ENCODE measurements at places on chromosomes 3 and 15.

DNA sequence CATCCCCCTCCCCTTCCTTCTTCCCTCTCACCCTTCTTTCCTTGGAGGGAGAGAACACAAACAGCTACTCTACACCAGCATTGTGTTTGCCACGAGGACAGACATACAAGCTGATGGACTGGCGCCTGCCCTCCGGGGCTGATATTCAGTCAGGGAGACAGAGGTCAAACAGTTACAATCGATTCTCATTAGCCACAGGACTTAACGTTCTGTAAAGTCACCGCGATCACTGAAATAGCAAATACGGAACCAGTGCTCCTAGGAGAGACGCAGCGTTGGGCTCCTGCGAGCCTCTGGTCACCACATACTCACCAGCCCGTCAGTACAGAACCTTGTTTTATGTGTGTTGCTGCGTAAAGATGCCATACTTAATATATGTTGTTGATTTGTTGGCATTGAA, 108.8 kb downstream of the LRRK1 start:
- no peak for DNase-seq
- H3K4me1 ChIP-seq = no peaks in the 10 kb centered on the region
- H3K36me3 ChIP-seq = no peaks in the 10 kb centered on the region
- no peak overlapping the region for H3K4me3 ChIP-seq

DNA sequence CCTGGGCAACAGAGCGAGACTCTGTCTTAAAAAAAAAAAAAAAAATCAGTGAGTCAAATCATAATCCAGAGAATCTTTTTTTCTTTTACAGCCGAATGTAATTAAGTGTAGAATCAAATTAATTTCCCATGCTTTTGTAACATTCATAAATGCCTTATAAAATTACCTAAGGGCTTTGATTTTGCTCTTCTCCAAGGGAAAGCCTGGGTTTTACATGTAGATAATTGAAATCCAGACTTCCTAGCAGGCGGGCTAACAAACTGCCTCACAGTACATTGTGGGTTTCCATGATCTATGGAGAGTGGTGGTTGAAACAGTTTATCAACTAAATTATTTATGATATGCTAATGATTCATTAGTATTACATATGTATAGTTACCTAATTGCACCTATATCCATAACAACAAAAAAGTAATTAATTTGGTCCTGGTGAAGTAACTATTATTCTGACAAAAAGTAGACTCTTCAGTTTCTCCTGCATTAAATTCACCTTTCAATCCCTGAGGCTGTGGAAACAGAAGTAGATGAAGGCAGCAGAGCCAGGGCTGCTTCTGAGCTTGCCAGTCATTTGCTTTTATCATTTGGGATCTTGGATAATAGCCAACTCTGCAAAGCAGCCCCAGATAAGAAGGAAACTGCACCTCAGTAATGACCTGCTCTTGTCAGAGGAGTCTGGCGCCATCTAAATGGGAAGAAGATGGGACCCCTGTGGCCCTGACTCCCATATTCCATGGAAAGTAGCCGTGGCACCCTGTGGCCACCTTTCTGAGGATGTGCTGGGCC, 9.5 kb downstream of the CCR9 start:
- no peaks in the 10 kb centered on the region for H3K36me3 ChIP-seq
- no peak overlapping the region for H3K4me3 ChIP-seq
- no peak overlapping the region for H3K27ac ChIP-seq
- no peak for DNase-seq
- peaks cover 17% of the 10 kb centered on the region for H3K4me1 ChIP-seq

DNA sequence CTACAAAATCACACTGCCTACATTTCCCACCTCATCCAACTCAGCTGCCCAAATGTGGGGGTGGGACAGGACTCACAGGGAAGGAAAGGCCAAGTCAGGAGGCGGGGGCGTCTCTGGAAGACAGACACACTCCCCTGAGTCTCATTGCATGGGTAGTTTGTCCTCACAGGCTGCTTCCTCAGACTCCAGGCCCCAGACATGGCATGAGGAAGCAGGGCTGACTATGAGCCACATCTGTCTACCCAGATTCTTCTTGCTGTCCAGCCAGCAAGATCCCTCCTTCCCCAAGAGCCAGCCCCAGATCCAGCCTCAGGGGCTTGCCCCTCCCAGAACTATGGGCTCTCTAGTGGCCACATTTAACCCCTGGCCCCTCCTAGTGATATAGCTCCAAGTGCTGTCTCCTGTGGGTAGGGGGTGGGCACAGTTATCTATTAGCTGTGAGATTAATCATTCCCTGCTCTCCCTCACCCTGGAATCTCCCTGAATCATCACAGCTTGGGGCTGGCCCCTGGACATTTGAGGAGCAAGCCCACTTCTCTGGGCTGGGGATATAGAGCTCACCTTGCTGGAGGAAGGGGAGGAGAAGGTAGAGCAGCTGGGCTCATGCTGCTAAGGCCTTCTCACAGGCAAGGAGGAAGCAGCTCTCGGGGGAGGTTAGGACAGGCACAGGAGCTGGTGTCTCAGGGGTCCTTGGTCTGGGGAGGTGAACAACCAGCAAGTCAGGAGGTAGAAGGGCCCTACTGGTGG, 2.1 kb upstream of the CCDC33 start:
- H3K27ac ChIP-seq = no peak overlapping the region
- H3K36me3 ChIP-seq = no peaks in the 10 kb centered on the region
- no peaks in the 10 kb centered on the region for H3K4me1 ChIP-seq
- no peak overlapping the region for H3K4me3 ChIP-seq
- DNase-seq = no peak

GRCh38 chr3:3264796-3265195, 85.3 kb upstream of the CRBN start:
- H3K27me3 ChIP-seq = no peaks in the 10 kb centered on the region
- H3K4me1 ChIP-seq = no peaks in the 10 kb centered on the region
- no peak overlapping the region for H3K4me3 ChIP-seq

DNA sequence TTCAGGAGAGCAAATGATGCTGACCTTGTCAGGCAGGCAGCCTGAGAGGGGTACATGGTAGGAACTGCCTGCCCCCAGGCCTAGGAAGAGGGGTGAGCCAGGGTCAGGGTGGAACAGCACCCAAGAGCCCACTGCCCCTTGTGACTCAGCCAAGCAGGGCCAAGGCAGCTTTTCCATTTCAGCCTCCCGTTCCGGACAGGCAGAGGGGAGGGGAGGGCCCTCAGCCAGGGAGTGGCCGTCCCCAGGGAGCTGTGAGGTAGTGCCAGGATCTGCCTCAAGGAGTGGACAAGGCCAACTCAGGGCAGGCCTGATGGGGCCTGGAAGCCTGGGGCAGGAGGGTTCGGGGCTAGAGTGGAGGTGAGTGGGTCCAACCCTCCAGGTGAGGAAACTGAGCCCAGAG, 5.1 kb upstream of the ANKRD63 start:
- H3K4me3 ChIP-seq = no peak overlapping the region
- peaks cover 8% of the 10 kb centered on the region for H3K4me1 ChIP-seq
- no peaks in the 10 kb centered on the region for H3K27me3 ChIP-seq
- DNase-seq = no peak
- H3K36me3 ChIP-seq = peaks cover 52% of the 10 kb centered on the region

DNA sequence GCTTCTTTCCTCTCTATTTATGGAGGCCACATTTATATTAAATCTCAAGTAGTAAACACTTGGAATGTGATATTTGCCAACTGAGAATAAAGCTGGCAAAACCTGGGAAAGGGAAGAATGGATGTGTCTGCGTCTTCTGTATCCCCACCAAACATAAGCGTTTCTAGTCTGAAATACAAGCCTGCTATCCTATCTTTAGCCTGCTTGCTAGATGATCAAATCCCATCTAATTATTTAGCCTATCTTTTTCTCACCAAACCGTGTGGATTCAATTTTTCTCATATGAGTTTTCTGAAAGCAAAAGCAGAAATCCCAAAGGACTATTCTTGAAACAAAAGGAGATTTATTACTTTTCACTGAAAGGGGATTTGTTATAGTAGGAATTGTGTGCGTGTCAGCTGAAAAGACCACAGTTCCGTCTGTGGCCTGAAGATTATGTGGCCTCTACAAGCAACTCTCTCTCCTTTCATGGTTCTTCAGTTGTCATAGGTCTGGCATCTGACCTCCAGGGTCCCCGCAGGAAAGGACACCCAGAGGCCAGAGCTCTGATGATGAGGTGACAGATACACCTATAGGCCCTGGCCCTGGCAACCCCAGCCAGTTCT, 266.0 kb upstream of the MCTP2 start:
- no peak overlapping the region for H3K4me3 ChIP-seq
- H3K27me3 ChIP-seq = peaks cover 5% of the 10 kb centered on the region
- H3K36me3 ChIP-seq = no peaks in the 10 kb centered on the region

GRCh38 chr15:70199540-70200410, 102.1 kb upstream of the TLE3 start:
- H3K4me1 ChIP-seq = peaks cover 13% of the 10 kb centered on the region
- H3K36me3 ChIP-seq = no peaks in the 10 kb centered on the region
- no peak overlapping the region for H3K4me3 ChIP-seq

- no peaks in the 10 kb centered on the region for H3K27me3 ChIP-seq
- H3K4me3 ChIP-seq = no peak overlapping the region
- no peak overlapping the region for H3K27ac ChIP-seq
- no peak for DNase-seq
- no peaks in the 10 kb centered on the region for H3K4me1 ChIP-seq
- H3K36me3 ChIP-seq = no peaks in the 10 kb centered on the region
These were observed 716.9 kb downstream of the ZBBX start for GRCh38 chr3:166663194-166663593.

- no peak for DNase-seq
- H3K4me1 ChIP-seq = no peaks in the 10 kb centered on the region
- no peak overlapping the region for H3K4me3 ChIP-seq
These were observed 740.4 kb downstream of the TUSC7 start for GRCh38 chr3:117450026-117450425.

DNA sequence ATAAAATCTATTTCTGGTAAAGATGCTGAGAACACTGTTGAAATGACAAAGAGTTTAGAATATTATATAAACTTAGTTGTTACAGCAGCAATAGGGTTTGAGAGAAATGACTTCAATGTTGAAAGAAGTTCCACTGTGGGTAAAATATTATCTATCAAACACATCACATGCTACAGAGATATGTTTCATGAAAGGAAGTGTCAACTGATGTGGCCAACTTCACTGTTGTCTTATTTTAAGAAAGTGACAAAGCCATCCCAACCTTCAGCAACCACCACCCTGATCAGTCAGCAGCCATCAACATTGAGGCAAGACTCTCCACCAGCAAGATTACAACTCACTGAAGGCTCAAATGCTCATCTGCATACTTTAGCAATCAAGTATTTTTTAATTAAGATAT, 20.2 kb downstream of the TMEM39A start:
- DNase-seq = no peak
- peaks cover 47% of the 10 kb centered on the region for H3K36me3 ChIP-seq
- no peak overlapping the region for H3K4me3 ChIP-seq
- no peaks in the 10 kb centered on the region for H3K27me3 ChIP-seq
- no peak overlapping the region for H3K27ac ChIP-seq

DNA sequence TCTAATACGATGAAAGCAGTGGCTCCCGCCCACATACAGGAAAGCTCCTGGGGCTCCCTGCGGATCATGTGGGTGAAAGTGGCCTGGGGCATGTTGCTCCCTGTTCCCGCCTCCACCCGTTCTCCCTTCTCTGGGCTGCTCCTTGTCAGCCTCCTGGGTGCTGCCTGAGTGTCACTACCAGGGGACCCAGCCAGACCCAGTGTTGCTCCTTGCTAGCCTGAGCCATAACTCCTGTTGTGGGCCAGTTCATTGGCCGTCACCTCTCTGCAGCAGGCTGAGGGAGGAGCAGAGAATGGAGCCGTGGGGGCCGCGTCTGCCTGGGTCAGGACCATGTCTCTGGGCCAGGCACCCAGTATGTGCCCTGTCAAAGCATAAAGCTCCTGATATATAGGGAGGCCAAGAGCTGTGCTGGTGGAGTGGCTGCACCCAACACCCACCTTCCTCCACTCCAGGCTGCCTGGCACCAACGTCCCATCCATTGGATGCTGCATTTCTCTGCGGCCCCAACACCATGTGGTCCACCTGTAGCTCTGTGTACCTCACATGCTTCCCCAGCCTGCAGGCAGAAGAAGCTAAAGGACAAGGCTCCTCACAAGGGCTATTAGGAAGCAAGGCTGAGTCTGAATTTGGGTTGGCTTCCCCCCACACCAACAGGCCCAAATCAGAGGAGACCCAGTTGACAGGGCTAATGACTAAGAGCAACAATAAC, 40.5 kb downstream of the KLF13 start:
- H3K4me3 ChIP-seq = peak overlapping the region; percentile 10
- H3K27ac ChIP-seq = peak overlapping the region; percentile 72
- peaks cover 14% of the 10 kb centered on the region for H3K36me3 ChIP-seq
- no peaks in the 10 kb centered on the region for H3K27me3 ChIP-seq

- peaks cover 51% of the 10 kb centered on the region for H3K36me3 ChIP-seq
- H3K4me3 ChIP-seq = no peak overlapping the region
- H3K4me1 ChIP-seq = no peaks in the 10 kb centered on the region
- no peak for DNase-seq
- no peaks in the 10 kb centered on the region for H3K27me3 ChIP-seq
These were observed 28.8 kb downstream of the ATG7 start for GRCh38 chr3:11300970-11301369.

- peaks cover 9% of the 10 kb centered on the region for H3K4me1 ChIP-seq
- no peaks in the 10 kb centered on the region for H3K27me3 ChIP-seq
- DNase-seq = no peak
- no peaks in the 10 kb centered on the region for H3K36me3 ChIP-seq
- no peak overlapping the region for H3K27ac ChIP-seq
These were observed 24.1 kb upstream of the ARHGEF3 start for GRCh38 chr3:56825567-56826438.

- no peak for DNase-seq
- peaks cover 19% of the 10 kb centered on the region for H3K4me1 ChIP-seq
- H3K27me3 ChIP-seq = no peaks in the 10 kb centered on the region
- H3K27ac ChIP-seq = no peak overlapping the region
- H3K4me3 ChIP-seq = no peak overlapping the region
These were observed 45.0 kb upstream of the AKAP13 start for GRCh38 chr15:85335193-85335942.

- H3K4me3 ChIP-seq = no peak overlapping the region
- H3K27me3 ChIP-seq = no peaks in the 10 kb centered on the region
- no peak overlapping the region for H3K27ac ChIP-seq
- no peak for DNase-seq
- H3K36me3 ChIP-seq = no peaks in the 10 kb centered on the region
These were observed 52.7 kb upstream of the OXTR start for GRCh38 chr3:8822141-8822540.

- no peak overlapping the region for H3K4me3 ChIP-seq
- H3K36me3 ChIP-seq = no peaks in the 10 kb centered on the region
- no peaks in the 10 kb centered on the region for H3K27me3 ChIP-seq
- H3K27ac ChIP-seq = no peak overlapping the region
These were observed 12.2 kb downstream of the ATP2B2 start for GRCh38 chr3:10493202-10493589.

GRCh38 chr3:132637590-132637989, 22.0 kb downstream of the ACAD11 start:
- no peaks in the 10 kb centered on the region for H3K4me1 ChIP-seq
- no peak for DNase-seq
- H3K27me3 ChIP-seq = no peaks in the 10 kb centered on the region
- H3K27ac ChIP-seq = no peak overlapping the region

- no peak overlapping the region for H3K27ac ChIP-seq
- no peaks in the 10 kb centered on the region for H3K27me3 ChIP-seq
- no peak for DNase-seq
- H3K36me3 ChIP-seq = no peaks in the 10 kb centered on the region
- peaks cover 22% of the 10 kb centered on the region for H3K4me1 ChIP-seq
- H3K4me3 ChIP-seq = no peak overlapping the region
These were observed 3.7 kb downstream of the TRIM59 start for GRCh38 chr3:160445854-160446253.

GRCh38 chr15:71055461-71055860, 59.8 kb upstream of the THSD4 start:
- no peak overlapping the region for H3K27ac ChIP-seq
- no peak for DNase-seq
- no peaks in the 10 kb centered on the region for H3K36me3 ChIP-seq
- no peaks in the 10 kb centered on the region for H3K4me1 ChIP-seq
- H3K4me3 ChIP-seq = no peak overlapping the region
- H3K27me3 ChIP-seq = no peaks in the 10 kb centered on the region

GRCh38 chr3:129628169-129628522, 21.7 kb upstream of the PLXND1 start:
- H3K27me3 ChIP-seq = no peaks in the 10 kb centered on the region
- peaks cover 28% of the 10 kb centered on the region for H3K4me1 ChIP-seq
- peak overlapping the region; percentile 66 for H3K4me3 ChIP-seq
- no peaks in the 10 kb centered on the region for H3K36me3 ChIP-seq

Measured in CD4-positive, alpha-beta T cell (primary cell).